ENCODE measurements at places on chromosomes 4 and X.
A peak's percentile ranks its signal among the peaks of the same experiment; 100 is the strongest.

DNA sequence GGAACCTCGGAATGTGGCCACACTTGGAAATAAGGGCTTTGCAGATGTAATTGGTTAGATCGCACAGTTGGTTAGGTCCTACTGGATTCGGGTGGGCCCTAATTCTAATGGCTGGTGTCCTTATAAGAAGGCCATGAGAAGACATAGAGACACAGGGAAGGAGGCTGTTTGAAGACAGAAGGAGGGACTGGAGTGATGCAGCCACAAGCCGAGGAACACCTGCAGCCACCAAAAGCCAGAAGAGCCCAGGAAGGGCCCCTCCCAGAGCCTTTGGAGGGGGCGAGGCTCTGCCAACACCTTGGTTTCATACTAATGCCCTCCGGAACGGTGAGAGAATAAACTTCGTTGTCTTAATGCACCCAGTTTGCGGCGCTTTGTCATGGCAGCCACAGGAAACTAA lies 47.0 kb downstream of the EVC start:
- DNase-seq: no peak

- DNase-seq: no peak
These were observed 142.6 kb upstream of the PPARGC1A start for GRCh38 chr4:24032371-24032989.

DNA sequence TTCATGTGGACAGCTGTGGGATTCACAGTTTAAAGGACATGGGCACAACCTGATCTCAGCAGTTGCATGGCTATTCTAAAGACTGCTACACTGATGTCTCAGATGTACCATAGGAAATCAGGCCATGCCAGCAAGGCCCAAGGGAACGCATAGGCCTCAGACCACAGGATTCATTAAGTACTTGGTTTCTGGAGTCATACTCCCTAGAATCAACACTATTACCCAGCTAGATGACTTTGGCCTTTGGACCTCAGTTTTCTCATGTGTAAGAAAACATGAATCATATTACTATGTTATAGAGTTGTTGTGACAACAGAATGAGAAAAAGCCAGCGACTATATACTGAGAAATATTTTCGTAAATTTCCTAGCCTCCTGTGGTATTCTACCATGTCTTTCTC lies 67.9 kb downstream of the NHS start:
- DNase-seq: no peak

DNA sequence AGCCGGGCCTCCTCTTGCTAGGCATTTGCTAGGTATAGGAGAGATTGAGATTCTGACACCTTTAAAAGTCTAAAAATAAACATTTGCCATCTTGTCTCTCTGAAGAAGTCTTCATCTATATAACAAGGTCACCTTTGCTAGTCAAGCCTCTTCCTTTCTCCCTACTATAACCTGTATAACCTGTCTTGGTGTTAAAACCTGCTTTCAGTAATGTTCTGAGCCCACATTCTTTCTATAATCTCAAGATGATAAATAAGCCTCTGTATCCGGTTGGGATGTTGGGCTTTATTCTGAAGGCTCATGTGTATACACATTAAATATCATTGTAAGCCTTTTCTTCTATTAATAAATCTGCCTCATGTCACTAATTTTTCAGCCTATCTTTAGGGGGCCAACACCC lies 10.2 kb downstream of the ASIC5 start:
- DNase-seq: no peak

DNA sequence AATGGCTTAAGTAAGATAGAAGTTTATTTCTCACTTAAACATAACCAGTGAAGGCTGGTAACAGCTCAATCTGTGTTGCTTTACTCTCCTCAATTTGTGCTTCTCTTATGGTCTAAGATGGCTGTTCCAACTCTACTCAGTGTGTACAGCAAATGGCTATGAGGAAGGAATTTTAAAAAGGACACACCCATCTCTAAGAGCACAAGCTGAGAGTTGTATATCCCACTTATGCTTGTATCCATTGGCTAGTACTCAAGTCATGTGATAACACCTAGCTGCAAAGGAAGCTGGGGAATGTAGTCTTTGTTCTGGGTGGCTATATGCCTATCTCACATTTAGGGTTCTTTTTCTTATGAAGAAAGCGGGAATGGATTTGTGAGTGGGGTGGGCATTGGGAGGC lies 63.3 kb downstream of the GPAT3 start:
- peak; percentile 40 for DNase-seq

- DNase-seq: no peak
These were observed 150.7 kb downstream of the PDGFC start for GRCh38 chr4:156820931-156821330.

DNA sequence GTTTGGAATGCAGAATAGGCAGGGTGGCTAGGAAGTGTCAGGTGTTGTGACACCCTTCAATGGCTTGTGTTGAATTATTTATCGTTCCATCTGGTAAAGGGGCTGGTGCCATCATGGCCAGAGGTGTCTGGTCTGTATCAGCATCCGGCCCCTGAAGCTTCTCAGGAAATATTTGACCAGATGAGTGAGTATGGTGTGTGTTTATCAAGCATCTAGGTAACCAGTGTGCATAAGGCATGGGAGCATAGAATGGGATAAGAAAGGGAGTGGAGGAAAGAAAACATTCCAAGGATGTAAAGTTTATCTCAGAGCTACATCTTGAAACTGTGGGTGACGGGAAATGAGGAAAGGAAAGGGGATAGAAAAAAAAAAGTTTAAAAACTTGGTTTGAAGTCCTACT lies 109.4 kb downstream of the KLHL4 start:
- no peak for DNase-seq

DNA sequence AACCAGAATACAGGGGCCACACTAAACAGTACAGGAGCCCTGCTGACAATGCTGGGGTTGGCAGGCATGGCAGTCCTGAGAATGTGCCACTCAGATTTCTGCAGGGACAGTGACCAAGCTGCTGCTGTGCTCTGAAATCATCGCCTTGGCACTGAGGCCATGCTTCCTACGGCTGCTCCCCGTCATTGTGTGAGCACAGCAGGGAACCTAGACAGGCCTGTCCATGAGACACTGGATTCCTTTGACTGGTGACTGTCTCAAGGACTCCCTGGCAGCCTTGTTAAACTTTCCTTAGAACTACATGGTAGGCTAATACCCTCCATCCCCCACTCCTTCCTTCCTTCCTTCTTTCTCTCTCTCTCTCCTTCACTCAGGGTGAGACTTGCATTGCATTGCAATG lies 111.4 kb downstream of the LUZP4 start:
- no peak for DNase-seq

GRCh38 chr4:128802680-128803628 lies 6.5 kb upstream of the JADE1 start:
- no peak for DNase-seq

GRCh38 chr4:17168571-17168970 lies 270.1 kb upstream of the LDB2 start:
- DNase-seq: no peak

GRCh38 chrX:153401133-153401764 lies at the start of gene PNMA6E:
TSS of gene PNMA6E (minus strand) at chrX:153401350. CDS start at chrX:153398849, 2,501 bp downstream.
- no peak for DNase-seq

DNA sequence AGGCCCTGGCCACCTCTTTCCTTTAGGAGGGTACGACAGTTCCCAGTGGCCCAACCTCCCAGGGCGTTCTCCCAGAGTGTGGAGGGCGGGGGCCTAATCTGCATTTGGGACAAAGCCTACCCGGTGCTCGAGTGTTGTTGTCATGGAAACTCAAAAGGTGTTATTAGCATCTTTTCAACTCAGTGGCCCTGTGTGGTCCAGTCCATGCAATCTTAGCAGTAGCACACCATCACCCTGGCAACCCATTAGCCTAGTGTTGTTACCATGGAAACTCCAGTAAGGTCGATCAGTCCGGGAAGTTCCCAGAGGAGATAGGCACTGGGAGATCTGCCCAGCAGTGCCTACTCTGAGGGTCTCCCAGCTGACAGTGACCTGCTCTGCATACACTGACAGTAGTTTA lies 20.2 kb downstream of the APLN start:
- no peak for DNase-seq

GRCh38 chrX:153827903-153828302 lies 2.4 kb downstream of the PDZD4 start:
- DNase-seq: no peak

DNA sequence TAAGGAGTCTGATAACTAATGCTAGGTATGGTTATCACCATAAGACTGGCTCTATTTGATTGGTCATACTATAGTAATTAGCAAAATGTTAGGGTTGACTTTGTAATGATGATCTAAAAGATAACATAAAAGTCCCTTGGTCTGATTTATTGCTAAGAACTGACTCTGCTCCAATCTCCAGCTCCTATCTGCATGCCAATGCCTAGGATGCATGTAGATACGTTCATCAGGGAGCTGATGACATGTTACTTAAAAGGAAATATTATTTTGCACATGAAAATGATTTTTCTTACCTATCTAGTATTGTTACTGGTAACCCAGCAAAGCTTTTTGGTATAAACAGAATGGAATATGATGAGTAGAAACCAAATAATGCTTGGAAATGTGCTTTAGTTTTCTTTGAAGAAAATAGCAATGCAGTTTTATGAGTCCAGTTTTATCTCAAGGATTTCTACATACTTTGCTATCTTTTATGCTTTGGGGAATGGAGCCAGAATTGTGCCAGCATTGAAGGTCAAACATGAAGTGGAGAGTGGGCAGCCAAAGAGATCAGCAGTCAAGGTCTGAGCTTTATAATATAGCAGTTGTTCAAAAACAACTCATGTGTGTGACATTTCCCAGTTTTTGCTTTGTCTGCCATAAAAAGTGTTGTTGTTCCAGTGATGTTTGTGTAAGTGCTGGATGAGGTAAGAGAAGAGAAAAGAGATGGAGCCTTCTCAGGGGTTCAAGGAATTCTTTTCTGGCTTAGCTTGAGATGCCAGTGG lies 121.0 kb downstream of the ARHGAP24 start:
- DNase-seq: no peak

- DNase-seq: no peak
These were observed 13.0 kb upstream of the TMPRSS11E start for GRCh38 chr4:68434277-68434676.

DNA sequence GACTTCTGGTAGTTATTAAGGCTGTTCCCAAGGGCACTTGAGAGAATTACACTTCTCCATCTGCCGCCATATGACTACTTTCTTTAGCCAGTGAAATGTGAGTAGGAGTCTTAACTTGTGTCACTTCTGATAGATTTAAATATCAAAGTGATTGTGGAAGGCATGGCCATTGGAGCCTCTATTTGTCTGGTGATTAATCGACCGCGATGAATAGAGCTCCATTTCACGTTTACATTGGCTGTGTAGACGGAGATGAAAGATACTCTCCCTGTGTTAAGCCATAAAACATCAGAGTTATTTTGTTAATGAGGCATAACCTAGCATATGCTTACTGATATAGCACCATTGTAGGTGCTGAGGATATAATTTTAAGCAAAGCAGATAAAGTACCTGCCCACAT lies 852.4 kb downstream of the CCSER1 start:
- no peak for DNase-seq

- DNase-seq: no peak
These were observed 241.0 kb upstream of the RASGEF1B start for GRCh38 chr4:81712714-81713113.

DNA sequence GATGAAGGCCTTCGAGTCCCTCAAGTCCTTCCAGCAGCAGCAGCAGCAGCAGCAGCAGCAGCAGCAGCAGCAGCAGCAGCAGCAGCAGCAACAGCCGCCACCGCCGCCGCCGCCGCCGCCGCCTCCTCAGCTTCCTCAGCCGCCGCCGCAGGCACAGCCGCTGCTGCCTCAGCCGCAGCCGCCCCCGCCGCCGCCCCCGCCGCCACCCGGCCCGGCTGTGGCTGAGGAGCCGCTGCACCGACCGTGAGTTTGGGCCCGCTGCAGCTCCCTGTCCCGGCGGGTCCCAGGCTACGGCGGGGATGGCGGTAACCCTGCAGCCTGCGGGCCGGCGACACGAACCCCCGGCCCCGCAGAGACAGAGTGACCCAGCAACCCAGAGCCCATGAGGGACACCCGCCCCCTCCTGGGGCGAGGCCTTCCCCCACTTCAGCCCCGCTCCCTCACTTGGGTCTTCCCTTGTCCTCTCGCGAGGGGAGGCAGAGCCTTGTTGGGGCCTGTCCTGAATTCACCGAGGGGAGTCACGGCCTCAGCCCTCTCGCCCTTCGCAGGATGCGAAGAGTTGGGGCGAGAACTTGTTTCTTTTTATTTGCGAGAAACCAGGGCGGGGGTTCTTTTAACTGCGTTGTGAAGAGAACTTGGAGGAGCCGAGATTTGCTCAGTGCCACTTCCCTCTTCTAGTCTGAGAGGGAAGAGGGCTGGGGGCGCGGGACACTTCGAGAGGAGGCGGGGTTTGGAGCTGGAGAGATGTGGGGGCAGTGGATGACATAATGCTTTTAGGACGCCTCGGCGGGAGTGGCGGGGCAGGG lies 568 bp downstream of the HTT start:
- peak; percentile 94 for DNase-seq

DNA sequence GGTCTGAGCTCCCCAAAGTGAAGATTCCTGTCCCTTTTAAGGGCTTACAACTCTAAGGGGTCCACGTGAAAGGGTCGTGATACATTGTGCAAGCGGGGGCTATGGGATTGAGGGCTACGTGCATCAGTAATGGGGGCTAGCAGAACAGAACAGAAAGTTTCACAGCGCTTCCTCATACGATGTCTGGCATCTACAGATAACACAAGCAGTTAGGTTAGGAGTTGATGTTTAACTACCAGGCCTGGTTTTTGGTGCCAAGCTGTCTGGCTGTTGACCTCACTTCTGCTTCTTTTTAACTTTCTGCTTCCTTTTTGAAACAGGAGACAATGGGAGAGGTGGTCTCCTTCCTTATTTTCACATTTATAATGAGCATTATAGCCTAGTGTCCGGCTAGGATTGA lies 368.6 kb upstream of the CXorf51A start:
- no peak for DNase-seq

- peak; percentile 39 for DNase-seq
These were observed 19.2 kb downstream of the PI4K2B start for GRCh38 chr4:25253071-25253445.

DNA sequence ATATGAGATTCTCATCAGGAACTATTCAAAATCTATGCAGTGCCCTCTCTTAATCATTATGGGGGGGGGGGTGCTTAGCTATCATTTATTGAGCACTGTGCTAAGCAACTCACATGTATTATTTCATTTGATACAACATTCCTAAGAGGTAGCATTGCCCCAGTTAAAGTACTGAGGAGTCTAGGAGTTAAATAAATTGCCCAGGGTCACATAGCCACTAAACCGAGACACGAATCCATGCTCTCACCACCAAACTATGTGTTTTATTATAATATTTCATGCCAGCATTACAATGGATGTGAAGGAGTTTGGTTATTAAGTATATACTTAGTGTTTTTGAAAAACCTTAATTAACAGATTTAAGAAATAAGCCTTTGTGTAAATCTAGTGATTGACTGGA lies 131.4 kb downstream of the CBR4 start:
- no peak for DNase-seq

- no peak for DNase-seq
These were observed 271.0 kb upstream of the ARSJ start for GRCh38 chr4:114250439-114250891.

DNA sequence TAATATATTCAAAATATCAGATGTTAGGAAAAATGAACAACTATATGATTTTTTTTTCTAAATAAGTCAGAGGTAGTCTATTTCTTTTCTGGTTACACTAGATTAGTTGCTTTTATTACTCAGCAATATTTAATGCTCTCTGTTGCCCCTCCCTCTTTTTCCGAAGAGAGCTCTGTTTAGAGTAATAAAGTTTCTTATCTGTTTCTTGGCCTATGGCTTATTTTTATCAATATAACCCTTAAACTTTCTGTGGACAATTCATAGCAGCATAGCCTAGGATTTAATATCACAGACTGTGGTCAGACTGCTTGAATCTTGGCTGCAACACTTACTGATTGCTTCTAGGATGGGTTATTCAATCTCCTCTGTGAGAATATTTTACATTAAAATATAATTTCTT lies 2315.4 kb upstream of the AGA start:
- DNase-seq: no peak

GRCh38 chr4:173211222-173211621 lies 42.6 kb downstream of the GALNT7 start:
- no peak for DNase-seq
